ENCODE measurements at places on chromosomes 1 and 21.

- no peak for DNase-seq
These were observed 123.3 kb upstream of the USP24 start for GRCh38 chr1:55338448-55338820.

- no peak for DNase-seq
These were observed 1.2 kb upstream of the DENND1B start for GRCh38 chr1:197776351-197777105.

GRCh38 chr21:40373761-40374160, 473.2 kb downstream of the DSCAM start:
- no peak for DNase-seq

DNA sequence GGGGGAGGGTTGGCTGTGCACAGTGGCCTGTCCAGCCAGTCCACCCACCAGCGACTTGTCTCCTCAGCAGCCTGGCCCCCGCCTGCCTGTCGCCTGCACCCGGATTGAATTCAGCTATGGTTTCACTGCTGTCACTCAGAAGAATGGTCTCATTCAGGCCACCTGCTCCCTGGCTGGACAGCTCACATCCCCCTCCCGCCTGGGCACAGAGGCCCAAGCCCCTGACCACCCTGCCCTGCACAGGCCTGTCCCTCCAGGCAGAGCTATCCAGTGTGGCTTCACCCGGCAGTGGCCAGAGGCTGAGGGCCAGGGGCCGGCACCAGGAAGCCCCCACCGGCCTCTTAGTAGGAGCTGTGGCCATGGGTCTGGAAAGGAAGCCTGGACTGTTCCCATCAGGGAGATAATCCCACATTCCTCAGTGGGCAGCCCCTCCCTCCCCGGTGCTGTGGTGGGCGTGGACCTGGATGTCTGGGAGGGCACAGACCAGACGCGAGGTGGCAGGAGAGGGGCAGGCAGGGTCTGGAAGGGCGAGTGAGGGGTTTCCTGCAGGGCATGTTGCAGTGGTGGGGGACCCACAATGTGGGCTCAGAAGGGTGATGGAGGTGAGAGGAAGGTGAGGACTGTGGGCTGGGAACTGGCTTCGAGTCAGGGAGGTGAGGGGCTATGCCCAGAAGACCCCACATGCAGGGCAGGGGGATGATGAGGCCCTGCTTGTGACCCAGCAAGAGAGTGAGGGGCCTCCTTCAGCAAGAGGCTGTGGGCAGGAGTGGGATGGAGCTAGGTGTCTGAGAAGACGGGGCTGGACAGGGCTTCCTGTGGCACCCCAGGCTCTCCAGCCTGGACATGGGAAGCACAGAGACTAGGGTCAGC, 30.4 kb downstream of the WNT9A start:
- no peak for DNase-seq

GRCh38 chr1:41015897-41016470, 5.5 kb downstream of the SLFNL1 start:
- DNase-seq: no peak

DNA sequence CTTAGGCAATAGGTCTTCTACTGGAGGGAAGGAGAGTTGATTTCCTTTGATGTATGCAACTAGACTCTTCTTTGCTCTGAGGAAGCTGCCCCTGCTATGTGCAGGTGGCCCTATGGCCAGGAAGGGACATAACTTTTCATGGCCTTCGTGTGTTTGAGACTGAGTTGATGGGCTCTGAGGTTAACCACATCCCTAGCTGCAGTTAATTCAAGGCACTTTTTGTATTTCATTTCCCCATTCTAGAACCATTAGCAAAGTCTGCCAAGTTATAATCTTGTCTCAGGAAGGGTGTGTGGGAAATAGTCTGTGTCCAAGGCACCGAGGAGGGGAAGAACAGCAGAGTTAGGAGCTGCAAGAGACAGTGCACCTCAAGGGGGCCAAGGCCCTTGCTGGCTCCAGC, 2.5 kb downstream of the FCRL4 start:
- no peak for DNase-seq
